Naive thymus-derived CD4-positive, alpha-beta T cell (primary cell): ENCODE measurements at places on chromosomes 2 and 18. TPM values are rescaled to one million over a fixed set of nuclear protein-coding genes. Genes with fewer than 3 reads are reported as not detected.

FOXD4L1 gene
- not detected for total RNA-seq

REEP1 gene
- total RNA-seq: 0.27 TPM

GCG gene
- not detected for total RNA-seq

PLGLB1 gene
- total RNA-seq: 2.8 TPM

LAMA1 gene
- total RNA-seq: not detected

KIF5C gene
- 13.6 and 14.3 TPM in 2 replicates for total RNA-seq

DSEL gene
- not detected in 2 replicates for total RNA-seq

HOXD1 gene
- not detected for total RNA-seq

B3GNT7 gene
- total RNA-seq: 0.24 TPM
